ENCODE measurements at places on chromosomes 2 and 18. TPM values are rescaled to one million over a fixed set of nuclear protein-coding genes. Genes with fewer than 3 reads are reported as not detected.

DNA sequence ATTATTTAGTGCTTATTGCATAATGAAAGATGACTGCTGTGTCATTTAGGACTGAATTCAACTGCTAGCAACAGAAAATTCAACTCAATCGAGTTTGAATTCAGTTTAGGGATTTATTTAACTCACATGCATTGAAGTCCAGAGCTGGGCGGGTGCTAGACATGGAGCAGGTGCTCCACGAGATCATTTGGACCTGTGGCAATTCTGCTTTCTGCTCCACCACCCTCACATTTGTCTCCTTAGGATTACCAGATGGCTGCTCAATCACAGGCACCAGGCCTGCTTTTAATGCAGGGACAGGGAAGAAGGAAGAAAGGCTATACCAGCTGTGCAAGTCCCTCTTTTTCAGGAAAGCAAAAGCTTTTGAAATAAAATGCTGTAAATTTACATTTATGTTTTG is 572.9 kb upstream of the SLC8A1 start:
- H3K36me3 ChIP-seq = no peaks in the 10 kb centered on the region
- no peak overlapping the region for H3K27ac ChIP-seq
- no peak overlapping the region for H3K4me3 ChIP-seq
- H3K4me1 ChIP-seq = no peaks in the 10 kb centered on the region
- no peak for DNase-seq

GRCh38 chr2:44879269-44880124 is 62.0 kb upstream of the SIX3 start:
- H3K4me3 ChIP-seq = no peak overlapping the region
- H3K27me3 ChIP-seq = peaks cover 2% of the 10 kb centered on the region
- DNase-seq = no peak
- no peaks in the 10 kb centered on the region for H3K4me1 ChIP-seq
- H3K27ac ChIP-seq = no peak overlapping the region
- H3K36me3 ChIP-seq = no peaks in the 10 kb centered on the region

The COL3A1 gene
- total RNA-seq = 1.0 TPM

GRCh38 chr2:42764096-42764495 is at the start of gene OXER1:
TSS of gene OXER1 (minus strand) at chr2:42764135. CDS start at chr2:42764062, 73 bp downstream.
- H3K4me1 ChIP-seq = no peaks in the 10 kb centered on the region
- DNase-seq = no peak
- H3K4me3 ChIP-seq = no peak within 1 kb of the TSS
- no peaks in the 10 kb centered on the region for H3K36me3 ChIP-seq
- no peaks in the 10 kb centered on the region for H3K27me3 ChIP-seq

The COL5A2 gene
- 2.3 TPM for total RNA-seq

DNA sequence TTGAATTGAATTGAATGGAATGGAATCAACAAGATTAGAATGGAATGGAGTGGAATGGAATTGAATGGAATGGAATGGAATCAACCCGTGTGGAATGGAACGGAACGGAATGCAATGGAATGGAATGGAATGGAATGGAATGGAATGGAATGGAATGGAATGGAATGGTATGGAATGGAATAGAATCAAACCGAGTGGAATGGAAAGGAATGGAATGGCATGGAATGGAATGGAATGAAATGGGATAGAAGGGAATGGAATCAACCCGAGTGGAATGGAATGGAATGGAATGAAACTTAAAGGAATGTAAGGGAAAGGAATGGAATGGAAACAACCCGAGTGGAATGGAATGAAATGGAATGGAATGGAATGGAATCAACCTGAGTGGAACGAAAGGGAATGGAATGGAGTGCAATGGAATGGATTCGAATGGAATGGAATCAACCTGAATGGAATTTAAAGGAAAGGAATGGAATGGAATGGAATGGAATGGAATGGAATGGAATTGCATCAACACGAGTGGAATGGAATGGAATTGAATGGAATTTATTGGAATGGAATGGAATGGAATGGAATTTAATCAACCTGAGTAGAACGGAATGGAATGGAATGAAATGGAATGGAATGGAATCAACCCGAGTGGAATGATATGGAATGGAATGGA is 1146.6 kb downstream of the RPIA start:
- H3K27ac ChIP-seq = no peak overlapping the region
- DNase-seq = no peak
- no peak overlapping the region for H3K4me3 ChIP-seq
- H3K4me1 ChIP-seq = 0 out of 2 replicates have a peak, but pooled peaks cover 2% of the 10 kb centered on the region
- no peaks in the 10 kb centered on the region for H3K27me3 ChIP-seq
- no peaks in the 10 kb centered on the region for H3K36me3 ChIP-seq

GRCh38 chr2:69975853-69976462 is 14.5 kb upstream of the ASPRV1 start:
- H3K4me1 ChIP-seq = no peaks in the 10 kb centered on the region
- H3K27ac ChIP-seq = no peak overlapping the region
- no peaks in the 10 kb centered on the region for H3K36me3 ChIP-seq
- H3K27me3 ChIP-seq = no peaks in the 10 kb centered on the region
- DNase-seq = no peak

All from HCT116 (cell line).